Left ventricle myocardium superior (tissue), 1 donor: ENCODE measurements at places on chromosomes 16 and 17. TPM values are rescaled to one million over a fixed set of nuclear protein-coding genes. Genes with fewer than 3 reads are reported as not detected.

- no peak for DNase-seq
Observed at GRCh38 chr16:28617874-28618273, 8.0 kb upstream of the SULT1A1 start.

DNA sequence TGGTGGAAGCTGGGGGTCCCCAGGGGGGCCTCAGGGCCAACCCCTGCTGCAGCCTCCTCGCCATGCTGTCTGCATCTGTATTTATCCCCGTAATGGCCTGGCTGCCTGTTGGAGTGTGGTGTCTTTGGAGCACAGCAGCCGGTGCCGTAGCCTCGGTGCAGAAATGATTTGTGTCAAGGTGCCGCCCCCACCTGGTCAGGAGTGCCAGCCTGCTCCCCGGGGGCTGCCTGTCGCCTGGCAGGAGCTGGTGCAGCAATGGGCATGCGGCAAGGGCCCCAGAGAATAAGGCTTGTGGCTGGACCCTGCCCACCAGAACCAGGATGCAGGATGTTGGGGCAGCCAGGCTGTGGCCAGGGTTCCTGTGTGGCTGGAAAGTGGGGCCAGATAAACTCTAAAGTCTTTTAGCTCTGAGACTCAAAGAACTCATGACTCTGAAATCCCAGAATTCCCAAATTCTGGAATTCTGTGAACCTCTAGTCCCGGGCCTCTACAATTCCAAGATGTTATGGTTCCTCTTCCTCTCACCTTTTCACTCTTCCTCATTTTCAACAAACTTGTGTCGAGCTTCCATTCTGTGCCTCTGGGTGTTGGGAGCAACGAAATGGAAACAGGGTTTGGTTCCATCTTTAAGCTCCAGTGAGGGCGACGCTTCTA, 5.9 kb downstream of the CPNE2 start:
- no peak for DNase-seq

IL34 gene
- total RNA-seq, result 1.5 TPM

GRCh38 chr17:65985571-65985970, 206.4 kb downstream of the CEP112 start:
- DNase-seq, result no peak

DNA sequence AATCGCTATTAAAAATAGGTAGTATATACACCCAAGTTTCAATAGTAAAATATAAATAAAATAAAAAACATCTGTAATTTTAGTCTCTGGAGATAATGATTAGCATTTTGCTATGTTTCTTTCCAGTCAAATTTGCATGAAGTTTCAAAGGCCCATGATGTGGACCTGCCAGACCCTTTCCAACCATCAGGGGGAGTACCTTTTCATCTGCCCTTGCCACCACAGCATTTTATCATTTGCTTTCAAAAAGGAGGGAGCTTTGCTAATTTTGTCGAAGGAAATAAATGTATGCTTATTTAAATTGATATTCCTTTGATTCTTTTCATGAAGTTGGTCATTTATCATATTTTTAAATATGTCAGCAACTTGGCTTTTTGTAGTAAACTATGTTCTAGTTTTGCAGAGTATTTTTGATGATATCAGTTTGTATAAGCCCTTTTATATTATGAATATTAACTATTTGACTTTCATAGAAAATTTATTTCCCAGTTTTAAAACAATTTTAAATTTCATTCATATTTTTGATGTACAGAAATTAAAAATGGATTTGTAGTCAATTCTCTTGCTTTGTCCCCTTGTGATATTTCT, 115.2 kb upstream of the NETO2 start:
- DNase-seq, result no peak

GRCh38 chr17:74008196-74008595, 195.3 kb upstream of the RPL38 start:
- no peak for DNase-seq

GRCh38 chr17:82503094-82503727, 16.3 kb upstream of the FOXK2 start:
- no peak for DNase-seq

CMTM1 gene
- 2.1 TPM for total RNA-seq

TNFRSF13B gene
- not detected for total RNA-seq

DNA sequence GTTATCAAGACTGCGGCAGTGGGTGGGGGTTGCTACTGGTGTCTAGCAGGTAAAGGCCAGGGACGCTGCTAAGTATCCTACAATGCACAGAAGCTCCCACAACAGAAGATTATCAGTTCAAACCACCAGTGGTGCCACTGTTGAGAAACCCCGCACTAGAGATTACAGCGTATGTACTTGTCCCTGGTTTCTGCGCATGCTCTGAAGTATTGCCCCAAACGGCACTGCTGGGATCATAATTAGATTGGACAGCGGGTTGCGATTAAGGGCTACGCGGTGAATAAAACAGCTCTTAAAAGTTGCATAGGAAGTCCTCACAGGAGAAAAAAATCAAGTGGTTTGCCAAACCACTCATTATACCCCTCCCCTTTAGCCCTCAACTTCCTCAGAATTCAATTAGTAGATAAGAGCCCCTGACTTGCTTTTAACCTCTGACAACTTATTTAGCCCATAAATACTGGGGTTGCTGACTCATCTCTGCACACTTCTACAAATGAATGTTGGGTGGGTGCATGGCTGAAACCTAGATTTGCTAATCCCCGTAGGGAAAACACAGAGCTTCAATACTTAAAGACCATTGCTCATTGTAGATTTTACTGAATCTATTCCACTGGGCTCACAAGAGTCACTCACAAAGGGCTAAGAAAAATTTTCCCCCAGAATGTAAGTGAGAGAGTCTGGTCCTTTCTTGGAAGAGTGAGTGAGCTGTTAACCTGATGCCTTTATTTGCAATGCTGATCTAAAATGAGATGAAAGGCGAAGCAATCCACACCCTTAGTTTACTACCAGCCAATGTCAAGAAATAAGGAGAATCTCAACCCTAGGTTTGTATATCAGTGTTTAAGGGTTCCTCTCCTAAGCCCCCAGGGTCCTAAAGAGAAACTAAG, 91.8 kb downstream of the RGS9 start:
- no peak for DNase-seq

DNA sequence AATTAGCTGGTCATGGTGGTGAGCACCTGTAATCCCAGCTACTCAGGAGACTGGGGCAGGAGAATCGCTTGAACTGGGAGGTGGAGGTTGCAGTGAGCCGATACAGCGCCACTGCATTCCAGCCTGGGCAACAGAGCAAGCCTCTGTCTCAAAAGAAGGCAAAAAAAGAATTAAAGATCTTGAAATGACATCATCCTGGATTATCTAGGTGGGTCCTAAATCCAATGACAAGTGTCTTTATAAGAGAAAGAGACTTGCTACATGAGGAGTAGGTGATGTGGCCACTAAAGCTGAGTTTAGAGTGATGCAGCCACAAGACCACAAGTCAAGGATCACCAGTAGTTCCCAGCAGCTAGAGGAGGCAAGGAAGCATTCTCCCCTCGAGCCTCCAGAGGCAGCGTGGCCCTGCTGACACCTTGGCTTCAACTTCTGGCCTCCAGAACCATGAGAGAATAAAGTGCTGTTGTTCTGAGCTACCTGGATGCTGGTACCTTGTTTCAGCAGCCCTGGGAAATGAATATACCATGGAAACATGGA, 15.8 kb downstream of the CIITA start:
- no peak for DNase-seq

DNA sequence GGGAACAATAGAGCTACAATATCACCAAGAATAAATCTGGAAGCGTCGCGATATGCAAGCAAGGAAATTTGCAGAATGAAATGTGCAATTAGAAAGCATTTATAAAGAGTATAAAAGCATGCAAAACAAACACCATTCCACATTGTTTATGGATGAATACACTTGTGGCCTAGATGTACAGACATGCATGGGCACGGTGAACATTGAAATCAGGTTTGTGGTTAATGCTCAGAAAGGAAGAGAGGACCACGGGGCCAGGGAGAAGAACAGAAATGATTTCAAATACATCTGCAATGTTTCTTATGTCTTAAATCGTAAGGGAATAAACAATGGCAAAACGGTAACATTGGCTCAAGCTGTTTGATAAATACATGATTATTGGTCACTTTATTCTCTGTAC, 235.9 kb downstream of the FOXL1 start:
- DNase-seq, result no peak

DNA sequence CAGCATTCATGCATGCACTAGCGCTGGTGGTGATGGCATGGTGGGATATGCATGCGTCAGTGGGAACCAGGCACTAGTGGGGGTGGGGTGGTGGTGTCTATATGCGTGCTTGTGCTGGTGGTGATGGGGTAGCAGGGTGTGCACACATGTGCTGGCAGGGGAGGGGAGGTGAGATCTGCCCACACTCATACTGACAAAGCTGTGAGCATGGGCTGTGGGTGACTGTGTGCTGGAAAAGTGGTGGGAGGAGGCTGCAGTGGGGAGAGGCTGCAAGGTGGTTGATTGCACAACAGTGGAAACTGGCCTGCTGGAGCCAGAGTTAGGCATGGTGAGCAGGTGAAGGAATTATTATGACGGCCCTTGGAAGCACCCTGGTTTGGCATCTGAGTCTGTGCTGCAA, 31.3 kb upstream of the TEKT1 start:
- DNase-seq, result no peak

DNA sequence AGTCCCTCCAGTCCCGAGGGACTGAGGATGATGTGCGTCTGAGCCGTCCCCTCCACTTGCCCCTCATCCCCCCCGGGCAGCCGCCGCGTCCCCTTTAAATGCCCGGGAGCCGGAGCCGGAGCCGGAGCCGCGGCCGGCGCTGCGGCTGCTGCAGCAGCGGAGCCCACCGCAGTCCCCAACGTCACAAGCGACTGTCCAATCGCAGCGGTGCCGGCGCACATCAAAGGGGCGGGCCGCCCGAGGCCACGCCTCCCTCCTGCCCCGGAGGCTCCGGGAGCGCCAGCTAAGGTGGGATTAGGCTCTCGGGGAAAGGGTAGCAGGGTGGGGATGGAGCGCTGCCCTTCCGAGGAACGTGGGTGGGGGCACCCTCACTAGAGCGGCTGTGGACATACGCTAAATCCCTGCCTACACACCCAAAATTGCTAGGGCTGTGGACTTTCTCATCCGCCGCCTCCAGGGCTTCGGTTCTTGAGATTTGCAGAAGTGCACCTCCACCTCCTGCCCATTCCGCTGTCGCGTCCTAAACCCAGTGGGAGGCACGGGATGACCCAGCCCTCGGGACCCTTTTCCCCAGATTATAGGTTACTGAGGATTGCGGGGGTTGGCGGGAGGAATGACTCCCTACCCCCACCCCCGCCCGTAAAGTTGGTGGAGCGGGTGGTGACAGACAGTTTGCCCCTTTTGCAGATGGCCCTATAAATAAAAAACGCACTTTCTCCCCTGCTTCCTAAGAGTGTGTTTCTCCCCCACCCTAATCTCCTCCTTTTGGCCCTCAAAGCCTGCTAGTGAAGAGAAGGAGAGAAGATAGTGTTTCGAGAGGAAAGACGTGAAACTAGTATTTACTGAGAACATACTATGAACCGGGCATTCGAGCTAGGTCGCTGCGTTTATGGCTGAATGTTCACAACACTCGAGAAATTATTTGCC, at the start of gene PHOSPHO1:
Gene PHOSPHO1, minus strand, starts transcription at position 152 of the 927 bp plus-strand sequence. CDS start 4,096 bp downstream, outside the sequence.
- DNase-seq, result peak; percentile 93

CBFA2T3 gene
- total RNA-seq, result 11.5 TPM

GRCh38 chr16:17211797-17212196, 259.0 kb downstream of the XYLT1 start:
- DNase-seq, result no peak

- no peak for DNase-seq
Observed at GRCh38 chr16:67977469-67978227, 2.7 kb downstream of the DPEP3 start.

ABCC12 gene
- not detected for total RNA-seq

DNA sequence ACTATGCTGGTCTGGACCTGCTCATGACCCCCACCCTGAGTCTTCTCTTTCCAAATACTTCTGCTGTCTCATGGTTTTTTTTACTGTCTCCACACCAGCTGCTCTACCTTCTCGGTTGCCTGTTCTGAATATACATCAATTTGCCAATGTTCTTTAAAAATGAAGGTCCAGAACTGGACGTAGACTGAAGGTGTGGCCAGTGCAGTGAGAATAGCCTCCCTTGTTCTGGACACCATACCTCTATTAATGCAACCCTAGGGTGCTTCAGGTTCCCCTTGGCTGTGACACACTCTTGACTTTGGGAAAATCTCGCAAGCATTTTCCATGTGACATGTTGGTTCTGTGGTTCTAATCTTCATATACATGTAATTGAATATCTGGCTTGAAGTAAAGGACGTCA, 15.3 kb upstream of the IL21R start:
- no peak for DNase-seq

CAVIN1 gene
- total RNA-seq, result 216 TPM

- DNase-seq, result no peak
Observed at GRCh38 chr17:5893741-5894140, 176.4 kb upstream of the WSCD1 start.

NEURL4 gene
- 34.7 TPM for total RNA-seq

DNA sequence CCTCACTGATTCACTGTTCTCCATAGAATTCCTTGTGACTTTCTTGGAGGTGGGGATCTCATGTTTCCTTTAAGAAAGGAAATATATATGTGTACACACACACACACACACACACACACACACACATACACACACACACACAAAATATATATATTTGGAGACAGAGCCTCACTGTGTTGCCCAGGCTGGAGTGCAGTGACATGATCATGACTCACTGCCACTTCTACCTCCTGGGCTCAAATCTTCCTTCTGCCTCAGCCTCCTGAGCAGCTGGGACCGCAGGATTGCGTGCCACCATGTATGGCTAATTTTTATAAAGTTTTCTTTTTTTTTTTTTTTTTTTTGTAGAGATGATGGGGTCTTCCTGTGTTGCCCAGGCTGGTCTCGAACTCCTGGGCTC, 45.9 kb downstream of the CDH13 start:
- DNase-seq, result no peak

GDPD1 gene
- total RNA-seq, result 3.3 TPM

DNA sequence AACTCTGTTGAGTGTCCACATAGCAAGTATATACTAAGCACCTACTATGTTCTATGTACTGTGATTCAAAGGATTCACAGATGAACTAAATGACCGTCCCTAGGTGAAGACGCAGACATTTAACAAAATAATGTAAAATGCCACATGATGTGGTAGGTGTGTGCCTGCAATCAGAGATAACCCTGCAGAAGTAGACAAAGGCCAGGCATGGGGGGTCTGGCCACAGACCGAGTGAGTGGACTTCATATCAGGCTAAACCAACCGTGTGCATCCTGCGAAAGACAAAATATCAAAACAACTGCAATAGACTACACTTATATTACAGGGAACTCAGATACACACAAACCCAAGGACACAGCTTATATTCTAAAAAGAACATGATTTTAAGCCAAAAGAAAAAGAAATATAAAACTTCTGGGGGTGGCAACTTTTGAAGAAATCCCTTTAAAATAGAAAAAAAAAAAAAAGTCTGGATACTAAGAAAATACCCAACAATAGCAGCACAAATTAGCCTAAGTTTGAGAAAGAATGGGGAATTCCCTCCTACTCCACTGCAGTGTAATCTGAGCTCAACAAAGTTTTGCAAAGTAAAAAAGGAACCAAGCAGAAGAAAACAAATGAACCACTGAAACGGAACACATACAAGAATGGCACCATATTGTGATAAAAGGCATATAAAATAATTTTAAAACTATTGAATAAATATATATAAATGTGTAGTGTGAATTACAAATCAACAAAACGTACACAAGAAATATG, 12.3 kb downstream of the HSDL1 start:
- no peak for DNase-seq

- DNase-seq, result no peak
Observed at GRCh38 chr17:6531575-6531974, 24.8 kb downstream of the PITPNM3 start.
